ENCODE measurements at places on chromosomes 11 and 22.

DNA sequence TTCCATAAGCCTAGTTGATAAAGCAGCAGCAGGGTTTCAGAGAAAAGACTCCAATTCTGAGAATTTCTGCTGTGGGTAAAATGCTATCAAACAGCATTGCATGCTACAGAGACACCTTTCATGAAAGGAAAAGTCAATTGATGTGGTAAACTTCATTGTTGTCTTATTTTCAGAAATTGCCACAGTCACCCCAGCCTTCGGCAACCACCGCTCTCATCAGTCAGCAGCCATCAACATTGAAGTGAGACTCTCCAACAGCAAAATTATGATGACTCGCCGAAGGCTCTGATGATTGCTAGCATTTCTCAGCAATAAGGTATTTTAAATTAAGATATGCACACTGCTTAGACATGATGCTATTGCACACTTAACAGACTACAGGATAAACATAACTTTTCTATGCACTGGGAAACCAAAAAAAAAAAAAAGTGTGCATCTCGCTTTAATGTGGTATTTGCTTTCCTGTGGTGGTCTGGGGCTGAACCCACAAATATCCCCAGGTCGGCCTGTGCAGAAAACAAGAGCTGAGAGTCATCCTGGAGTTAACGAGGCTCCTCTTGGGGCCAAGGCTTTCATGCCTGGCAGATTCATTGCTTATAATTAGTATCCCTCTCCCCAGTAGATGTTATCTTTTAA is 192.1 kb downstream of the CTTN start:
- DNase-seq: no peak

- no peak for DNase-seq
Observed at GRCh38 chr11:123742724-123743120, 1.3 kb upstream of the ZNF202 start.

DNA sequence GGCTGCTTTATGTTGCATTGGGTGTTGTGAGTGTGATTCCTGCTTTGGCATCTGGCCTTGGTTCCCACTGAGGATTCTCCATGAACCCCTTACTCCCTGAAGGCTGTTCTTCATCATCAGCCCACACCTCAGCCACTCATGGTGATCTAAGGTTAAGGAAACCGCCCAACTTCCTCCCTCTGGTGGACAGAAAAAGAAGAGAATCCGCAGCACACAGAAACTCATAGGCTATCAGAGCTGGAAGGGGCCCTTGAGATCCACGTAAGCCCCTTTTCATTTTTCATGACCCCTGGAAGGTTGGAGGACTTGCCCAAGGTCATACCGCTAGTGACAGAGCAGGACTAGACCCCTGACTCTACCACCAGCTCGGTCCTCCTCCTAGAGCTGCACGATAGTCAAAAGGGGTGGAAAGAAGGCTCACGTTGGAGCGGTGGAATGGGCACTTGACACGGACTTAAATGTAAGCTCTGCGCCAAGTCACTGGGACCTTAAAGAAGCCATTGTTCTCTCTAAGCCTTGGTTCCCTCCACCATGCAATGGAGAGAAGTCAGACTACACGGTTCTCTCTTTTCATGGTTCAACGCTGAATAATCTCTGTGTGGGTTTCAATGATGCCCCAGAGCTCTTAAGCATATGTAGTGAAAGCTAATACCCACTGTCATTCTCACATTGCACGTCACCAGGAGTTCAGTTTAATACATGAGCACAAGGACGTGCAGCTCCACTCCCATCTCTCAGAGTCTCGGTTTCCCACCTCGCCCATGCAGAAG is 83.6 kb upstream of the CRTAM start:
- DNase-seq: no peak

- DNase-seq: no peak
Observed at GRCh38 chr11:130480186-130480585, 31.7 kb downstream of the ADAMTS15 start.

DNA sequence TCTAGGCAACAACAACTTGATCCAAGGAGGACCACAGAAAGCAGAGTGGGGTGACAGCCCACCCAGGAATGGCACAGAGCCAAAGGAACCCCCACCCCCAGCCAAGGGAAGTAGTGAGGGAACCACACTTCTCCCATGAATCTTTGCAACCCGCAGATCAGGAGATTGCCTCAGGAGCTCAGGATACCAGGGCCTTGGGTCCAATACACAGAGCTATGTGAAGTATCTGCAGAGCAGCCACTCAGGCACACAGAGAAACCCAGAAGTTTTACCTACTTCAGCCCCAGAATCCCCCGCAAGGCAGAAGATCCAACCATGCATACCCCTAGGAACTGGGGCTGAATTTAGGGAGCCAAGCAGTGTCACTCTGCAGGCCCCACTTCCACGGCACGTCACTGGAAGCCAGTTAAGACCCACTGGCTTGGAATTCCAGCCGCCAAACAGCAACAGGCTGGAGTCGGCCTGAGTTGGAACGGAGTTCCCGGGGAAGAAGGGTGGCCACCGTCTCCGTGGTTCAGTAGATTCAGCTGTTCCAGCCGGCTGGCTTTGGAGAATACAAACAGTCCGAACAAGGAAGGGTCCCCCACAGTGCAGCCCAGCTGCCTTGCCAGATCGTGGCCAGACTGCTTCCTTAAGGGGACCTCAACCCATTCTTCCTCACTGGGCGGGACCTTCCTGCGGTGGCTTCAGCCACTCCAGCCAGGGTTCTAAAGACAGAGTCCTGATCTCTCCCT is 174.1 kb downstream of the TTC28 start:
- no peak for DNase-seq

GRCh38 chr11:58179648-58180047 is 9.2 kb upstream of the OR9Q2 start:
- DNase-seq: no peak

DNA sequence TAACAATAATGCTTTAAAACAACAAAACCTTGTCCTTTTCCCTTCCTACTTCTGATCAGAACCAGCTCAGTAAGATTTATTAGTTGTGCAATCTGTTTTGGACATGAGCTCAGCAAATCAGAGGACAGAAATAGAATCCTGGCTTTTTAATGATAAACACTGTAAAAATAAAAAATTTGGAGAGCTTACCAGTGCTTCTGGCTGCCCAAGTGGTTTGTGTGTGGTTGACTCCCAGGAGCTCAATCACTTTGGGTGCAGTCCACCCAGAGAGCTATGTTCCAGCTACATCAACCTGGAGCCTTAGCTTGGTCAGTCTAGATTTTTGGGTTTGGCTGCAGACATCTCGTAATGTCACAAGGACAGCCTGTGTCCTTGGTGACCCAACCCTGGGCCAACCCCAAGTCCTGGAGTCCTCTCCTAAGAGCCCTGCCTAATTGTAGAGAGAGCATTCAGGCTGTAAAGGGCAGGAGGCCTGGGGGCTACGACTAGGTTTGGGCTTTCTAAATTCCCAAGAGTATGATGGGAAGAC is 28.5 kb downstream of the CD44 start:
- no peak for DNase-seq

DNA sequence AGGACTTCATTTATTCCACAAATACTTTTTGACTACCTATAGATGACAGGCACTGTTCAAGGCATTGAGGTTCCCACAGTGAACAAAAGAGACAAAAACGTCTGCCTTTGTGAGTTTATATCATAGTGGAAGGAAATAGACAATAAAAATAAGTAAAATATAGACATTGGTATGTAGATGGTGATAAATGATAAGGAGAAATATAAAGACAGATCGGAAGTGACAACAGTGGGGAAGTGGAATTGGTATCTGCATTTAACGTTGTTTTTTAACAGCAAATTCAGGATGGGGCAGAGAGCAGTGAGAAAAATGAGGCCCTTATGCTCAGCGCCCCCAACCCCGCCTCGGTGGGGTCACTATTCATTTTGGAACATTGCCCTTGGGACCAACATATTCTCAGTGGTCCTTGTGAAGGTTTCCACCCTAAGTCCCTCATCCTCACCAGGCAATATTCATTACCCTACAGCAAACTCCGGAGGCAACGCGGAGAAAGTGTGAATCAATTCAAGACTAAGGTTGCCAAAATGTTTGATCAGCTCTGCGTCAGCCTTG is 627 bp upstream of the PEX26 start:
- DNase-seq: no peak

GRCh38 chr11:113202431-113202830 is 112.0 kb upstream of the TTC12 start:
- no peak for DNase-seq

DNA sequence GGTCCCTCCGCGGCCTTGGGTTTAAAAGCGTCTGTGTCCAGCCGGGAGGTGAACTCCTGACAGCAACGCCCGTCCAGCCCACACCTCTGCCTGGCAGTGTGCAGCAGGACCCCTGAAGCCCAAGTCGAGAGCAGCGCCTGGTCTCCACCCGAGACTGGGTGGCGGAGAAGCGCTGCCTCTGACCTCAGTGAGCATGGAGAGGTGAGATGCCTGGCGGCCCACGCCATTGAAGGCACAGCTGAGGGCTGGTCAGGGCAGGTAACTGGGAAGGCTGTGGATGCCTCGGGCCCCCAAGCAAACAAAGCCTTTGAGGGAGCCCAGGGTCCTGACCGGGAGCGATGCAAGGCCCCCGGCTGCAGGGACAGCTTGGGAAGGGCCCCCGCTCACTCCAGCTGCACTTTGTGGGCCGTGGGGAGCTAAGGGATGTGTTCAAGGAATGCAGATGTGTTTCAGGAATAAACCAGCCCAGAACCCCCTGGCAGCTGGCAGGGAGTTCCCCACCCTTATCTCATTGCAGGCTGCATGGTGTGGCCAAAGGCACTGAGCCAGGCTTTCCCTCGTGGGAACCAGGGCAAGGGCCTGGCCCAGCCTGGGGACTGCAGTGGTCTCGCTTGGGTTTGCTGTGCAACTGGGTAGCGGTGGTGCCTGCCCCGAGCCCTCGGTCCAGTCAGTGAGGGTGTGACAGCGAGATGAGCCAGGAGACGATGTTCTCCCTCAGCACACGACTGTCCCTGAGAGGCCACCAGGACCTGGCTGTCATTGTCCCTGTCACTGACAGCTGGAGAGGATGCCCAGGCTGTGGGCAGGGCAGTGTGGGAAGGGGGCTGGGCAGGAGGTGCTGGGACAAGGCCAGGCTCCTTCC is 92.5 kb downstream of the WNT7B start:
- DNase-seq: no peak

DNA sequence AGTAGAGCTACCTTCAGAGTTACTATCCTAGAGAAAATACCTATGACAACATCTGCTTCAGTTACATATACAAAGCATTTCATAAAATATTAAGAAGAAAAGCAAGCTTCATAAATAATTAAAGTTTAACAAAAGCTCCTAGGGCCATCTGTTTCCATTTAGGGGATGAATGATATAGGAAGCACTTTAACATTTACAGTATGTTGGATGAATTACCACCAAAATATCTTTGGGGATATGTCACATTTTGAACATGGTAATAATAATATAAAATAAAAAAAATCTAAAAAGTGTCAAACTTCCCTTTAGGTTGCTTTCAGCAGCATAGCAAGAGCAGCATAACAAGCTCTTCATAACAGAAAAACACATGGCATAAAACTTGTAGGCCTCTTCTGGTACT is 104.6 kb downstream of the ATG16L2 start:
- DNase-seq: no peak

GRCh38 chr22:27685970-27686369 is 115.6 kb downstream of the MN1 start:
- DNase-seq: no peak

DNA sequence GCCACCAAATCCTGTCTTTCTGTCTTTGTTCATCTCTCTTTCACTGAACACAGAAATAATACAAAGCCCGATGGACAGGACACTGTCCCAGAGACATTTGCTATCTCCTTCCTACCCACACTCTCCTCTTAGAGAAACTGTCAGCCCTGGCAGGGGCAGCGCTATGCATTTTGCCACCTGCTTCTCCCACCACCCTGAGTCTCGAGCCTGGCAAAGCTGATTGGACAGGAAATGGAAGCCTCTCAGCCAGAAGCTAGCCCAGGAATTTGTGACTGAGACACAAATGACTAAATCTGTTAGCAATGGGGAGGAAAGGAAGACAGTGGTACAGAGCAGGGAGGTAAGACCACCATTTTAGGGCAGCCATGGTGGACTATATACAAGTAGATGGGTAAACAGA is 14.9 kb upstream of the GALNT18 start:
- no peak for DNase-seq

DNA sequence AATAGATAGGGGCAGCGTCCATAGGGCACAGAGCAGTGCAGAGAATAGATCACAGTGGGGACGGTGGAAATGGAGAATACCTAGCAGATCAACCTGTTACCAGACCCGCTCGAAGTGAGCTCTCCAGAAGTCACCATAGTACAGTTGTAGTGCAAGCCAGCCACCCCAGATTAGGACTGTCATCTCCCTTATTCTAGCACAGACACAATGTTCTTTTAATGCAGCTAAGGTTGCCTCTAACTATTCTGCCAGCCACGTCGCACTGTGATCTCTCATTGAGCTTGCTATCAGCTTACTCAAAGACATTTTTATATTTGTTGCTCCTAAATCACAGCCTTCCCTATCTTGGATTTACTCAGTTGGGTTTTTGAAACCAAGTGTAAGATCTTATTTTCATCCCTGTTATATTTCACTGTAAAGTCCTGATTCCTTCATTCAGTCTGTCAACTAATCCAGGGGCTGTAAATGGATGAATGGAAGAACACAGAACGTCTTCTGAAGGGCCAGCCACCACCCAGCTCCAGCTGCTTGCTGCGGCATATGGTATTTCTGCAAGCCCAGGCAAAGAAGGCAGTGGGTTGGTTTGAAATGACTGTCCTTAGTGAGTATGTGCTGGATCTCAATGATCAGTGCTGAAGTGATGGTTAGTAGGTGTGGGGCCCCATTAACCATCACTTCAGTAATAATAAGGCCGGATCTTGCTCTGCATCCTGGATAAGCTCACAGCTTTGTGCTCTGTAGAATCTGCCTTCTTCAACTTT is 3.4 kb downstream of the PARVA start:
- no peak for DNase-seq

DNA sequence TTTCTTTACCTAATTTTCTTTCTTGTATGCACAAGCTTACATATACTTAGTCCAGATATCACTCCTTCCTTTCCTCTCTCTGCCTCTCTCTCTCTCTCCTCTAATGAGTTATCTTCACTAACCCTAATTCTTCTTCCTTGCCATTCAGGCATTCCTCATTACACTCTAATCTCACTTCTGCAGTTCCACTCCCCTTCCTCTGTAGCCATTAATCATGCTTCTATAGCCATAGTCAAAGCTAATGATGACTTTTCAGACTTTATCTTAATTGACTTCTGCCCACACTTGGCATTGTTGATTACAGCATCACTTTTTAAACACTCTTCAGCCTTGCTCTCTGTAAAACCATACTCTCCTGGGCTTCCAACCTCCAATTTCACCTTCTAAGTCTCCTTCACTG is 35.3 kb upstream of the SC5D start:
- DNase-seq: no peak

GRCh38 chr11:57668434-57668782 is 494 bp downstream of the ZDHHC5 start:
- peak; percentile 17 for DNase-seq

GRCh38 chr11:112975493-112975892 is 14.3 kb downstream of the NCAM1 start:
- DNase-seq: no peak

GRCh38 chr11:118211006-118211405 is 13.8 kb downstream of the JAML start:
- peak; percentile 57 for DNase-seq
